LoVo (cell line): ENCODE measurements at places on chromosomes 6 and 20.

DNA sequence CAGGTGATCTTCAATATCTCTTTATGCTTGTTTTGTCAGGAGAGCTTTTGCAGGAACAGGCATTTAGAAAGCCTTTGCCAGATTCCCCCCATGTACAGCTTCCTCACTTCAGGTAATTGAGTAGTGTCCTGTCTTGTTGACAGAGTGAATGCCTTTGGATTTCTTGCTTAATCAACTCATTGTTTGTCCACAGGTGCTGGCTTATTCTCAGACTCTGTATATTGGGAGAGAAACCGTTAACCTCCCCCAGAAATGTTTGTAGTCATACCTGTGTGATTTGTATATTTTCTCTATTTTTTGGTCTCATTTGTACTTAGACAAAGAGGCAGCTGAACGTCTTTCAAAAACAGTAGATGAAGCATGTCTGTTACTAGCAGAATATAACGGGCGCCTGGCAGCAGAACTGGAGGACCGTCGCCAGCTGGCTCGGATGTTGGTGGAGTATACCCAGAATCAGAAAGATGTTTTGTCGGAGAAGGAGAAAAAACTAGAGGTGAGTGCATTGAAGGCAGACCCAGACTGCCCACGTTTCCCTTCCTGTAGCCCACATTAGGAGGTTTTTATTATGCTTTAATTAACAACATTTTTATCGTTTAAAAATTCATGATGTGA, 32.3 kb downstream of the RPRD1B start:
- no peak for DNase-seq

- DNase-seq: no peak
Observed at GRCh38 chr6:103215847-103216246, 1643.9 kb downstream of the HACE1 start.

GRCh38 chr6:44653761-44654218, 266.3 kb downstream of the CDC5L start:
- no peak for DNase-seq

DNA sequence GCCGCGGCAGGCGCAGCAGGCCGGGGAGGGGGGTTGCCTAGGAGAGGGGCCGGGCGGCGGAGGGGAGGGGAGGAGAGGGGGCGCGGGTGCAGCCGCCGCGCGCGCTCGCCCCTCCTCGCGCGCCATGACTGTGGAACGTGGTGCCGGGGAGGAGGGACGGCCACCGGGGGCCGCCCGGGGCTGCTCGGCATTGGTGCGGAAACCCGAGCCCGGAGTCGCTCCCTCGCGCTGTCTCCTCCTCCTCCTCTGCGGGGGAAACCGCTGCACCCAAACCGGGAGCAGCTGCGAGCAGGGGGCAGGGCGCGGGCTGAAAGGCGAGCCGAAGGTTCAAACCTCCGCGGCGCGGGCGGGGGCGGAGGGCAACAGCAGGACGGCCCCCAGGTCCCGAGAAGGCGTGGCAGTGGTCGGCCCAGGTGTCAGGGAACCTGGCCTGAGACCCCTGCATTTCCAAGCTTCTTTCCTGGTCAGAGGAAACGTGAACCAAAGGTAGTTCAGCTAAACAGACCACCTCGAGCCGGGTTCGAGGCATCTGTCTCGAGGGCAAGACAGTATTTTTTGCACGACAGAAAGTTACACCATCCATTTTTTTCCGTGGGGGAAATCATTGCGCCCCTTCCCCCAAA, 1.4 kb upstream of the TRERF1 start:
- DNase-seq: peak; percentile 77

- DNase-seq: no peak
Observed at GRCh38 chr20:41038878-41039404, 10.3 kb downstream of the TOP1 start.

GRCh38 chr6:54860132-54860531, 13.6 kb downstream of the FAM83B start:
- no peak for DNase-seq
